Upper lobe of right lung (tissue), 1 donor: ENCODE measurements at places on chromosomes 2 and 18. TPM values are rescaled to one million over a fixed set of nuclear protein-coding genes. Genes with fewer than 3 reads are reported as not detected.

- DNase-seq: no peak
Measured at GRCh38 chr2:232931636-232932035, 61.6 kb downstream of the SNORC start.

NTSR2 gene
- total RNA-seq: not detected

GRCh38 chr2:74921236-74921736 is 37.2 kb upstream of the POLE4 start:
- no peak for DNase-seq

CCDC141 gene
- 25.7 TPM for total RNA-seq

DNA sequence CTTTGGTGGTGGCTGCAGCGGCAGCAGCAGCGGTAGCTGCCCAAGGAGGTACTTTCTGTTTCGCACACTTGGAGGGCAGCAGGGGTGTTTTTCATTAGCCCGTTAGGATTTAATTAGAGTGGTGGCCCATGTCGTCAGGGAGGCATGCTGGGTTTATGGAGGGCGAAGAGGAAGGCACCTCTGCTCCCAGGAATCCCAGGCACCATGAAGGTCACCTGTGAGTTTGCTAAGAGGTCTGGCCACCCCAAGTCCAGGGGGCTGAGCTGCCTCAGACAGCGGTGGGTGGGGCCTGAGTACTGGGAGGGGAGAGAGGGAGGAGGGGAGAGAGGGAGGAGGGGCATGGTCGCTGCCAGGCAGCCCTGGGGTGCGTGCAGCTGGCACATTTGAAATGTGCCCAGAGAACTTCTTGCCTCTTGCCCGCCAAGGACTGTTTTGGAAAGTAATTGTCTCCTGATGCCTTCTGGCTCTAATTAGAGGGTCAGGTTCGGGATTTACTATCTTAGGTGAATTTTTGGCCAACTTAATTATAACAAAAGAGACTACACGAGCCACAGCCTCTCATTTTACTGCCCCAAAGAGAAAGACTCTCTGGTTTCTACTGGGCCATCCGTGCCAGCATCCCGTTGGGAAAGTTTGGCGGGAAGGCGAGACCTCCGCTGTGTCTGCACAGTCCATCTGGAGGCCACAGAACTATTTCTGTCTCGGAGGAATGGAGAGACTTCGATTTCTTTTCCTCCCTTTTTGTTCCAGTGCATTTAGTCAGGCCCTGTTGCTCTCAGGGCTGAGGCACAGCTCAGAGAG is 62.0 kb downstream of the GLI2 start:
- DNase-seq: no peak

KCTD1 gene
- total RNA-seq: 9.8 TPM

STARD6 gene
- not detected for total RNA-seq

GRCh38 chr2:65434592-65435241 is 2.3 kb upstream of the SPRED2 start:
- no peak for DNase-seq

NEUROD1 gene
- total RNA-seq: not detected

FZD7 gene
- total RNA-seq: 13.6 TPM

CYTIP gene
- total RNA-seq: 34.7 TPM

- no peak for DNase-seq
Measured at GRCh38 chr18:13161276-13161899, 57.2 kb upstream of the LDLRAD4 start.

DNA sequence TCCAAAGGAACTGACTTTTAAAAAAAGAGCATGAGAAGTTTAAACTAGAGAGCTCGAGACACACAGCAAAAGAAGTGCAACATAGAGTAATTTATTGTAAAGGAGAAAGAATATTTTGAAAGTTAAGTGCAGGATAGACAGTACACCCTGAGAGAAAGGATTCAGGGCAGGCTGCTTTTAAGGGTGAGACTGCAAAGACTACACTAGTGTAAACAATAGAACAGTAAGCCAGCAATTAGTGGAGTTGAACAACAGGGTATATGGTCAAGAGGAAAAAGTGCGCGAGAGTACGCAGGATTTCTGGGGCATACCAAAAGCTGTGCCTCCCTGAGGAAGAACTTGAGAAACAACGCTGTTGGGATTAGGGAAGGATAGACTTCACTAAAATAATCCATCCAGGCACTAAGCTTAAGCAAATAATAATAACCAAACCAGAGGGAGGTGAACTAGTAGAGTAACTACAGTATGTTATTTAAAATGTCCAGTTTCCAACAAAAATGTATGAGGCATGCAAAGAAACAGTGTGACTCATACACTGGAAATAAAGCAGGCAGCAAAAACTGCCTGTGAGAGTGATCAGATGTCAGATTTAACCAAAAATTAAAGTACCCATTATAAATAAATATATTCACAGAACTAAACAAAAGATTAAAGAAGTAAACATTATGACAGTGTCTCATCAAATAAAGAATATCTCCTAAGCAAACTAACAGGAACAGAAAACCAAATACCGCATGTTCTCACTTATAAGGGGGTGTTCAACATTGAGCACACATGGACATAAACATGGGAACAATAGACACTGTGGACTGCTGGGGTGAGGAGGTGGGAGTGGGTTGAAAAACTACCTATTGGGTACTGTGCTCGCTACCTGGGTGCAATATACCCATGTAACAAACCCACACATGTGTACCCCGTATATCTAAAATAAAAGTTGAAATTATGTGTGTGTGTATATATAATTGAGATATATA is 40.5 kb upstream of the EMILIN2 start:
- DNase-seq: no peak

RFX8 gene
- total RNA-seq: not detected

EIF2AK2 gene
- 57.1 TPM for total RNA-seq

GRCh38 chr18:62664414-62664813 is 50.9 kb upstream of the PHLPP1 start:
- DNase-seq: no peak
